Upper lobe of left lung (tissue), 6 donors: ENCODE measurements at places on chromosomes 2 and 18.

DNA sequence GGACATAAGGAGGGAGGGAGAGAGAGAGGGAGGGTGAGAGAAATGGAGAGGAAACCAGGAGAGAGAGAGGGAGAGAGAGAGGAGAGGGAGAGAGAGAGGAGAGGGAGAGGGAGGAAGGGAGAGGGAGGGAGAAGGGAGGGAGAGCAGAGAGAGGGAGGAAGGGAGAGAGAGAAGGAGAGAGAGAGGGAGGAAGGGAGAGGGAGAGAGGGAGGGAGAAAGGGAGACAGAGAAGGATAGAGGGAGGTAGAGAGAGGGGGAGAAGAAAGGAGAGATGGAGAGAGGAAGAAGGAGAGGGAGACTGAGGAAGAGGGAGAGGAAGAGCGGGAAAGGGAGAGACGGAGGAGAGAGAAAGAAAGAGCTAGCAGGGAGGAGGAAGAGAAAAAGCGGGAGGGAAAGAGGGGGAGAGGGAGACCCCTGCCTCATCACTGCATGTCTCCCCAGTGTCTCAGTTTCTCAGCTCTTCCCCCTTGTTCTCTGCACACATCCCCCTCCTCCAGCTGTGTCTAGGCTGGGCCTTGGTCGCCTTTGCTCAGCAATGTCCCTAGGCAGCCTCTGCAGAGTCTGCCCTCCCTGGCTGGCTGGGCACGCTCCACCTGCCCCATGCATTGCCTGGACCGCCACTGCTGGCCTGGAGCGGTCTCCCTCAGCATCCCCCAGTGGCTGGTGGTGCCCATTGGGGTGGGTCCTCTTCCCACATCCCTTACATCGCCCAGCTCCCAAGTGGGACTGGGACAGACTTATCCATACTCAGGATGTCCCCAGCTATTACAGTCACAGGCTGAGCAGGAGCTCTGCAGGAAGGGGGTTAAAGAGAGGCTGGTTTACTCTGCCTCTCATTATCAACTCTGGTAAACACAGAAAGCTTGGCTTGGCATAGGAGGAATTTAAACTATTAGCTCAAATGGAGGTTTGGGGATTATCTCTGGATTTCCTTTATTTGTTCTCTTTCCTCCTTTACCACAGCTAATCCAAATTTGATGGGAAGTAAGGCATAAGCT is 85.7 kb upstream of the APCDD1 start:
- no peak overlapping the region for H3K27ac ChIP-seq
- no peaks in the 10 kb centered on the region for H3K36me3 ChIP-seq
- H3K4me3 ChIP-seq: no peak overlapping the region
- DNase-seq: no peak

DNA sequence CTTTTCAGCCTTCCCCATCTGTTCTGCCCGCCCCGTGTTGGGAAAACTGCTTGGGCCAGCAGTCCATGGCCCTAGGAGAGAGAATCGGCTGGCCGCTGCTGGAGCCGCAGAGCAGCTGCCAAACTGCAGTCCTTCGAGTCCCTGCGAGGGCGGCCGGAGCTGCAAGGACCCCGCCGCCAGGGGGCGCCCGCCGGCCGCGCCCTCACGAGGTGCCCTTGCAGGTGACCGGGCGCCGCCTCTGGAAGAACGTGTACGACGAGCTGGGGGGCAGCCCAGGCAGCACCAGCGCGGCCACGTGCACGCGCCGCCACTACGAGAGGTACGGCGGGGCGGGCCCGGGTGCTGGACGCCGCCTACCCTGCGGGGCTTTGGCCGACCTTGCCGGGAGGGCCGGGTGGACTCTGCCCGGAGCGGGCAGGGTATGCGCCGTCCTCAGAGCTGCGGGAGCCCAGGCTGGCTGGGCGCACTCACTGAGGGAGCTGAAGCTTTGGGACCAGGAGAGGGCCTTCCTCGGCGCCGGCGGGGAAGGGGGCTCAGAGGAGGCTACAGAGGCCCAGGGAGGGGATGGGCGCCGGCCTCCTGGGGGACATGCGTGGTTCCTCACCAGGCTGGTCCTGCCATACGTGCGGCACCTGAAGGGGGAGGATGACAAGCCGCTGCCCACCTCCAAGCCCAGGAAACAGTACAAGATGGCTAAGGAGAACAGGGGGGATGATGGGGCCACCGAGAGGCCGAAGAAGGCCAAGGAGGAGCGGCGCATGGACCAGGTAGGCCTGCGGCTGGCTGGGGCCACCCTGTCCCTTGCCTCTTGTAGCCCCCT is 13.6 kb downstream of the ARID5A start:
- no peak overlapping the region for H3K4me3 ChIP-seq
- H3K27me3 ChIP-seq: no peaks in the 10 kb centered on the region
- DNase-seq: peak; percentile 93
- no peak overlapping the region for H3K27ac ChIP-seq

- no peak for DNase-seq
- no peaks in the 10 kb centered on the region for H3K4me1 ChIP-seq
- H3K27ac ChIP-seq: no peak overlapping the region
- H3K36me3 ChIP-seq: no peaks in the 10 kb centered on the region
- no peak overlapping the region for H3K4me3 ChIP-seq
- H3K27me3 ChIP-seq: no peaks in the 10 kb centered on the region
Measured at GRCh38 chr2:204072443-204073324, 136.1 kb downstream of the ICOS start.

DNA sequence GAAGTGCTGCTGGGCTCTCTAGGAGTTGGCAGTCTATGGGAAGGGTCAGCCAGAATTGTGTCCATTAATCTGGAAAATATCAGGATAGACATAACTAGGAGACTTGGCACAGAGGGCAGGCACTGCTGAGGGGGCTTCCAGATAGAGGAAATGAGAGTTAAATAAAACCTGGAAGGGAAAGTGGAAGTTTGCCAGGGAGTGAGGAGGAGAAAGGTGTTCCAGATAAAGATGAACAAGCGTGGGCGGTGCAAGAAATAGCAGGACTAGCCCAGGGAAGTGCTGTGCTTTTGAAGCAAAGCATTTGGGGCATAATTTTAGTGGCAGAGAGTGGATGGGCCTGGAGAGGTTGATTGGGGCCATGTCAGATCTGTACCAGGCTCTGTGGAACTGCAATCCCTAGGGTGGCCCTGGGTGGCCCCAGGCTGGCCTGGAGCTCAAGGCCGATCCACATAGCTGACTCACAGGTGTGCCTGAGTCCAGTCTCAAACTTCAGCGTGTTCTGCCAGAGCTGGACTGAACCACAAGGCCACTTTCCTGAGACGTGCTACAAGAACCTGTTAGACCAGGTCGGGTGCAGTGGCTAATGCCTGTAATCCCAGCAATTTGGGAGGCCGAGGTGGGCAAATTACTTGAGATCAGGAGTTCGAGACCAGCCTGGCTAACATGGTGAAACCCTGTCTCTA is 26.9 kb downstream of the GALM start:
- DNase-seq: no peak
- H3K4me3 ChIP-seq: no peak overlapping the region
- H3K27ac ChIP-seq: no peak overlapping the region
- H3K27me3 ChIP-seq: no peaks in the 10 kb centered on the region
- H3K36me3 ChIP-seq: no peaks in the 10 kb centered on the region

DNA sequence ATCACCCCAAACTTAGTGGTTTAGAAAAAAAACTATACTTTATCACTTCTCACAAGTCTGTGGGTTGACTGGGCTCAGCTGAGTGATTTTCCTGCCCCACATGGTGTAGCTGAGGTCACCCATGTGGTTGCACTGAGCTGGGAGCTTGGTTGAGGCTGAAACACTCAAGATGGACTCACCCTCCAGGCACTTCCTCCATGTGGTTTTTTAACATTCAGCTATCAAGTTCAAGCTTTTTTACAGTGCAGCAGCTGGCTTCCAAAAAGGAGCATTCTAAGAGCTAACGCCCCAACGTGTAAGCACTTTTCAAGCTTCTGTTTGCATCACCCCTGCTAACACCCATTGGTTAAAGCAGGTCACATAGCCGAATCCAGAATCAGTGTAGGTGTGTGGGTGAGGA is 105.9 kb upstream of the CREB1 start:
- no peak for DNase-seq
- no peaks in the 10 kb centered on the region for H3K27me3 ChIP-seq
- H3K27ac ChIP-seq: no peak overlapping the region
- no peak overlapping the region for H3K4me3 ChIP-seq
- no peaks in the 10 kb centered on the region for H3K4me1 ChIP-seq

- H3K27me3 ChIP-seq: no peaks in the 10 kb centered on the region
- peak overlapping the region; percentile 70 for H3K27ac ChIP-seq
- peak overlapping the region; percentile 34 for H3K4me3 ChIP-seq
- no peaks in the 10 kb centered on the region for H3K36me3 ChIP-seq
- H3K4me1 ChIP-seq: peaks cover 96% of the 10 kb centered on the region
Measured at GRCh38 chr2:46335391-46336282, 38.4 kb downstream of the EPAS1 start.

DNA sequence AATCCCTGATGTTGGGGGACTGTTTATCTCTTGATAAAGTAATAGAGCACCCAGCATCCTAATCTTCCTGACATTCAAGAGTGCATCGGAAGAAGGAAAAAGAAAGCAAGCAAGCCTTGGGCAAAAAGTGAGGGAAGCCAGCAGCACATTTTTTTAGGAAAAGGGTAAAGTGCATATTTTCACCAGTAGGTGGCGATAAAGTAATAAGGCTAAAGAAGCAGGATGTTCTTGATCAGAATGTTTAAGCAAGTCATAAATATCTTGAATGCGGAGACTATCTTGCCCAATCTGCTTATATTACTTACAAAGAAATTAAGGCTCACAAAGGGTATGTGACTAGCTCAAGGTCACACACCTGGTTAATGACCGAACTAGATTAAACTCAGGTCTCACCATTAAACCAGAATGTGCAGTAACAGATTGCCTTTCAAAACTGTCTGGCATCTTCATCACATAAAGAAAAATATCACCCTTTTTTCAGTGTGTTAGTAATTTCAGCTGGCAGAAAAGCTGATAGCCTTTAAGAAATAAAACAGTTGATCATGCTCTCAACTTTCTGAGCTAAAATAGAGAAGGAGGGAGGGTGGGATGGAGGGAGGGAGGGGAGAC is 83.8 kb downstream of the VIT start:
- DNase-seq: no peak
- peaks cover 3% of the 10 kb centered on the region for H3K4me1 ChIP-seq
- no peaks in the 10 kb centered on the region for H3K36me3 ChIP-seq
- H3K27me3 ChIP-seq: no peaks in the 10 kb centered on the region

- DNase-seq: no peak
- H3K4me1 ChIP-seq: peaks cover 25% of the 10 kb centered on the region
- no peaks in the 10 kb centered on the region for H3K36me3 ChIP-seq
- H3K4me3 ChIP-seq: no peak overlapping the region
- no peaks in the 10 kb centered on the region for H3K27me3 ChIP-seq
- no peak overlapping the region for H3K27ac ChIP-seq
Measured at GRCh38 chr2:6924101-6924923, 7.1 kb downstream of the RNF144A start.

DNA sequence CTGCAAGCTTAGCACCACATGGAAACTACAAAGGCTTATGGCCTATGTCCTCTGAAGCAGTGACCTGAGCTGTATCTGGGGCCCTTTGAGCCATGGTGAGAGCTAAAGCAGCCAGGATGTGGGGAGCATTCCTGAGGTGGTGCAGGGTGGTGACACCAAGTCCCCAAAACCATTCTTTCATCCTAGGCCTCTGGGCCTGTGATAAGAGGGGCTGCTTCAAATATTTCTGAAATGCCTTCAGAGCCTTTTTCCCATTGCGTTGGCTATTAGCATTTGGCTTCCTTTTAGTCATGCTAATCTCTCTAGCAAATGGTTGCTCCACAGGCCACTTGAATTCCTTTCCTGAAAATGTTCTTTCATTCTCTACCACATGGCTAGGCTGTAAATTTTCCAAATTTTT is 13.4 kb downstream of the CCDC150 start:
- H3K4me1 ChIP-seq: no peaks in the 10 kb centered on the region
- DNase-seq: no peak
- no peaks in the 10 kb centered on the region for H3K27me3 ChIP-seq
- no peaks in the 10 kb centered on the region for H3K36me3 ChIP-seq

DNA sequence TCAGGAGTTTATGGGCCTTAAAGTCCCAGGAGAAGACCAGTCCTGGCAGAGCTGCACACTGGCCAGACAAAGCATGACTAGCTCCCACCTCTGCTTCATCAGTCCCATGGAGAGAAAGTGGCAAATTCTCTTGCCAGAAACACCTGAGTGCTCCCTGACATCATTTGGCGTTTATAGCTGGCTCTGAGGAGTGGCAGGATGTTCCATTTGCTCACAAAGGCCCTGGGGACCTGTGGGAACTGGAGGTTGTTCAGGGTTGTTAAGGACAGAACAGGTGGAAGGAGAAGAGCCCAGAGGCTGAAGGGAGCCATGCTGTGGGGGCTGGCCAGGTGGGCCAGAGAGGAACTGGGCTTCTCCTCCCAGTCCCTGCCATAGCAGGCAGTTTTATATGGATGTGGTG is 56.1 kb downstream of the RPL37A start:
- H3K36me3 ChIP-seq: no peaks in the 10 kb centered on the region
- no peak for DNase-seq

DNA sequence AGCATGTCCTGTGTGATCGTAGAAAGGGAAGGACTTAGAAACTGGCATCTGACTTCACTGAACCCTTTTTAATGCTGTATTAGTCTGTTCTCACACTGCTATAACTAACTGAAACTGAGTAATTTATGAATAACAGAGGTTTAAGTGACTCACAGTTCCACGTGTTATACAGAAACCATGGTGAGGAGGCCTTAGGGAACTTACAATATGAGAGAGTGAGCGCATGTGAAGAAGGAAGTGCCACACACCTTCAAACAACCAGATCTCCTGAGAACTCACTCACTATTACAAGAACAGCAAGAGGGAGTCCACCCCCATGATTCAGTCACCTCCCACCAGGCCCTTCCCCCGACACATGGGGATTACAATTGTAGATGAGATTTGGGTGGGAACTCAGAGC is 811.3 kb downstream of the CPS1 start:
- H3K27ac ChIP-seq: no peak overlapping the region
- no peaks in the 10 kb centered on the region for H3K27me3 ChIP-seq
- no peaks in the 10 kb centered on the region for H3K36me3 ChIP-seq

DNA sequence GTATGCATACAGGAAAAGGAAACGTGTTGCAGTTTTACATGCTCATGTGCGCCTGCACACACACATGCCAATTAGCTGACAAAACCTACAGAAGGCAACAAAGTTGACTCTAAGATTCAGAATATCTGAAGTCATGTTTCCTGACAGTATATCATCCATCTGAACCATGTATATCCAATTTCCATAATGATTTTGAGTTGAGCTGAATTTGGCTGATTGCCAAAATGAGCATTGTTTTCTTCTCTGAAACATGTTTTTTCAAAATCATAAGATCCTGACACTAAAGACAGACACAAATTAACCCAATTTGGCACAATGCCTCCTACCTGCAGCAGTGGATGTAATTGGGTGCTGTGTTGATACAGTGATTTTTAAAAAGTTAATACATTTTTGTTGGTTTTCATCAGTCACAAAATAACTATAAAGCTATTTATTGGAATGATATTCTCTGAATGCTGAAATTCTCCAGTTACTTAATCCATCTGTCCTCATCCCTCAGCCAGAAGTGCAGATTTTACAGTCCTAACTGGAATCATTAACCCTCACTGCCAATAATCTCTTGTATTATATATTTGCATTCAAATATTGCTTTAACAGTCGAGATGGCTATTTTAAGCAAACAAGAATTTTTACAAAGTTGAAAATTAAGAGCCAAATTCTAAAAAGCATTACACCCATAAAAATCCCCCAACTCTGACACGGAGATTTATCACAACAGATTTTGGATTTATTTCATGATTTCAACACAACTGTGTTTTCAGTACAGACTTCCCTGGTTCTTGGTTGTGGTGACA is 161.7 kb upstream of the LMAN1 start:
- H3K27me3 ChIP-seq: no peaks in the 10 kb centered on the region
- no peak overlapping the region for H3K4me3 ChIP-seq
- no peak overlapping the region for H3K27ac ChIP-seq
- H3K4me1 ChIP-seq: peaks cover 9% of the 10 kb centered on the region
- no peak for DNase-seq

GRCh38 chr2:229133155-229133772 is 137.8 kb downstream of the PID1 start:
- H3K36me3 ChIP-seq: no peaks in the 10 kb centered on the region
- no peak for DNase-seq
- no peak overlapping the region for H3K4me3 ChIP-seq
